ENCODE measurements at places on chromosomes 5 and 9.

DNA sequence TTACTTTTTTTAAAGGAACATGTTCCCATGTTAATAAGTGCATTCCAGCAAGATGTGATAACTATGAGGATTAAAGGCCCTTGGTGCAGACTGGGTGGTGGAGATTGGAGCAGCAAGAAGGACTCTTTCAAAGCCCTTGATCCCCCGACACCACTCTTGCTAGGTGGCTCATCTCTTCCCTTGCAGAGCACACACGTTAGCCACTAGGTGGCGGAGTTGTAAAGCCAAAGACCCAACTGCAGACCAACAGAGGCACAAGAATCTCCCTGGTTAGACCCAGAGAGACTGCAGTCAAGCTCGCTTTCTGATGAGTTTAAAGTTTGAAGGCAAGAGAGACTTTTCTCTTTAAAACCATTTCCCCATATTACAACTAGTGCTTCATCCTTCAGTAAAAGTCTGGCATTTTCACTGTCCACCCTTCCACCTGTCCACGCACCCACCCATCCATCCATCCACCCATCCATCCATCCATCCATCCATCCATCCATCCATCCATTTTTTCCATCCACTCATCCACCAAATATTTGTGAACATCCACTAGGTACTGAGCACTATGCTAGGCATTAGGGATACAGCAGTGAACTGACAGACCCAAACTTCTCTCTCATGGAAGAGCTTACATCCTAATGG is 226.9 kb downstream of the MSX2 start:
- DNase-seq = peak; percentile 83

DNA sequence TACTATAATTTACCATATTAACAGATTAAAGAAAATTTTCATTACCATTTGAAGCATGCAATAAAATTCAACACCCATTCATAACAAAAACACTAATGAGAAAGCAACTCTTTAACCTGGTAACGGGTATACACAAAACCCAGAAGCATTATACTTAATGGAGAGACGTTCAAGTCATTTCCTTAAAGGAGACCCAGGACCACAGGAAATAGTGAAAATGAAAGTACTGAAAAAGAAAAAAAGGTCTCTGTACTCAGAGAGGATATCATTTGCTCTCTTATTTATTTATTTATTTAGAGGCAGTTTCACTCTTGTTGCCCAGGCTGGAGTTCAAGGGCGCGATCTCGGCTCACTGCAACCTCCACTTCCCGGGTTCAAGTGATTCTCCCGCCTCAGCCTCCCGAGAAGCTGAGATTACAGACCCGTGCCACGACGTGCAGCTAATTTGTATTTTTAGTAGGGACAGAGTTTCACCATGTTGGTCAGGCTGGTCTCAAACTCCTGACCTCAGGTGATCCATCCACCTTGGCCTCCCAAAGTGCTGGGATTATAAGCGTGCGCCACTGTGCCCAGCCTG is 61.6 kb downstream of the SETX start:
- DNase-seq = no peak

GRCh38 chr5:102772273-102772672 is 17.2 kb downstream of the PAM start:
- peak; percentile 40 for DNase-seq

GRCh38 chr5:172343741-172344140 is 60.2 kb upstream of the UBTD2 start:
- DNase-seq = no peak

DNA sequence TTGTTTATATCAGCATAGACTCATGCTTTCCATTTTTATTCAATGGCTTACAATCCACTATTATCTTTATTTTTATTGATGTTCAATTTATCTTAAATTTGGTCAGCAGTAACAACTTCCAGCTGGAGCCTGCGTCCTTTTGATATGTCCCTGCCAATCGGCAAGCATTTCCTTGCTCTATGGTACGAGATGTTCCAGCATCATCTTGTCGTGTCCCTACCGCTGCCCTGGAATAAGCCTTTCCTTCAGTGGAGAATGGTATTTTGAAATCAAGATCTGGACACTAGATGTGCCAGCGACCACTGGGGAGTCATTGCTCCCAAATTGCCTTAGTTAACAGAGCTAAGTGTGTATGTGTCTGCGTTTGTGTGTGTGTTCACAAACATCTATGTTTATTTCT is 151.6 kb upstream of the RGMB start:
- DNase-seq = no peak

- DNase-seq = no peak
Measured at GRCh38 chr9:134027561-134027960, 2.3 kb downstream of the BRD3OS start.

DNA sequence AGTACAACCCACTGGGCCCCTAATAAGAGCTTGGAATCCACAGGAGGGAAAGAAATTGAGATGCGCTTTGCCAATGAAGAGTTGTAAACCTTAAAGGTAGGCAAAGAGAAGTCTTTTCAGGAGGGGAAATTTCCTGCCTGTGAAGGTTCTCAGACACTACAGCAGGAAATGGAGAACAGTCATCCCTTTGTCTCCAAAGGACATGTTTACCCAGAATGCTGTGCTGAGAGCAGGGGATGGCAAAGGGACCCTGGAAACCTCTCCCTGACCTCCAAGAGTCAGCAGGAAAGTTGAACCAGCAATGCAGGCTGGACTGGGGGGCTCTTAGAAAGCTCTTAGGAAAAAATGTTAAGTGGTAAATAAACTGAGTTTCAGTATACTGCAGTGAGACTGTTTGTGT is 103.2 kb downstream of the AK8 start:
- no peak for DNase-seq

GRCh38 chr9:83208065-83208850 is 145.3 kb upstream of the RASEF start:
- DNase-seq = no peak

GRCh38 chr5:61311056-61311610 is 20.9 kb upstream of the ZSWIM6 start:
- no peak for DNase-seq

DNA sequence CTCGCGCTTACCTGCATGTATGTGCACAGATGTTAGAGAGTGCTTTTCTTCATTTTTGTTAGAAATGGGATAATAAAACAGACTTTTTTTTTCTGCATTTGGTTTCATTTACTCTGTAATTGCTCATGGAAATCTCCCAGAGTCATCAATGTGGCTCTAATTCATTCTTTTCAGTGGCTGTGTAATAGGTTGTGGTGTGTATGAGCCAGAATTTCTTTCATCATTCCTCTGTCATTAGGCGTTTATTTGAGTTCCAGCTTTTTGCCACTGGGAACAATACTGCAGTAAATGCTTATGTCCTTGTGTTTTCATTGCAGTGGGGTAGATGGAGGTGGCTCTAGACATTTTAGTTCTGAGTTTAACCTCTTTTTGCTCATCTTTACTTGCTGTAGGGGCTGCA is 118.9 kb downstream of the NXNL2 start:
- no peak for DNase-seq

DNA sequence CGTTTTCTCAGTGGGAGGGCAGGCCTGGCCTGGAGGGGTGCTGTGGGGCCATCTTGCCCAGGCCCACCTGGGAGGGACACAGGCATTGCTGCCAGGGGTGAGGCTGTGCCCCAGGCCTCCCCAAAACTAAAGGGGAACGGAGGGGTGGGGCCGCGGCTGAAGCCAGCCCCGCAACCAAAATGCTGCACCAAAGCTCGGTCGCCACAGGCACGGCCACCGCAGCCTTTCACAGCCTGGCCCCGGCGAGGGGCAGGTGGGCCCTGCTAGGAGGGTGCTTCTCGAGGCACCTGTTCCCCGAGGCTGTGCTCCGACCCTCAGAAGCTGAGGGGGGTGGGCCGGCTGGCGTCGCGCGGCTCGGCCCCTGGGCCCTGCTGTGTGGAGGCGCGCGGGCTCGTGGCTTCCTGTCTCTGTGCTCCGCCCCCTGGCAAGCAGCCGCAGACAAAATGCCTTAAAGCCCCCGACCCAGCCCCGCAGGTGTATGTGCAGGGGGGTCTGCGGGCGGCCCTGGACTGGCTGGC is 57.6 kb downstream of the JAK2 start:
- no peak for DNase-seq

DNA sequence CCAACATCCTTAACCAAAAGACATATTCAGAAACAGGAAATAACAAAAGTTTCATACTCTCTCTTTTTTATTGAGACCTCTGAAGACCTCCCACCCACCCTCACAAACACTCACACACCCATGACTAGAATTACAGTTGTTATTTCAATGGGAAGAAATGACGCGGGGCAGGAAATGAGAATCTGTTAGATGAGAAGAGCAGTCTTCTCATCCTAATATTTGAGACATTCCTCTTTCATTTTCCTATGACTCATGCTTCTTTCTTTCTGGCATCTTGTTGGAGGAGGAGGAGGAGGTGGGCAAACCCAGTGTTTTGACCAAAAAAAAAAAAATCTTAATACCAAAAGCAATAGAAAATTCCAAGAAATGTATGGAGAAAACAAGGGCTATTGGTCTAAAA is 179.5 kb upstream of the TARS1 start:
- DNase-seq = no peak

DNA sequence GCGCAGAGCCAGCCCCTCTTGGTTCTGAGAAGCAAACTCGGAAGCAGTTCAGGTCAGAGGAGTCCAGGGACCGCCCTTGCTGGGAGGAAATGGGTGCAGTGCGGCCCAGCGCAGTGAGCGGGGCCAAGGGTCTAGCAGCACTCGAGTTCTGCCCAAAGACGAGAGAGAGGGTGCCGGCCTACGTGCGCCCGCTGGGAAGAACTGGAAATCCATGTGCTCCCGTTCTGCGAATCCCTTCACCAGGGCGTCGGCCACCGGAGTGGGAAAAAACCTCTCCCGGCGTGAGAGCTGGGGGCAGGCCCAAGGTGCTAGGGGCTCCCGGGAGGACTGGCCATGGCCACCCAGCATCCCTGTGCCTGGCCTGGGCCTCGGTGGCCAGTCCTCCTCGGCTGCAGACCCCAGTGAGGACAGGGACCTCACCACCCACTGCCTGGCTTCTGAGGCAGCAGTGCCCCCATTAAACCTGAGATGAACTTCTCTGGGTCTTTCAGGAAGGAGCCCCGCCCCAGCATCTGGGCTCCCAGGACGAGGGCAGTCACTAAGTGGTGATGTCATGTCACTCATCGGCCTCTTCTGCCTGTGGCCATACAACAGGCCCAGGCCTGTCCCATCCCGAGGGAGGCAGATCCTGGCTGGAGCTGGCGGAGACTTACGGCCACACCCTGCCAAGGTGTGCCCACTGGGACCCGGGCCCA is 10.6 kb downstream of the TMEM250 start:
- DNase-seq = peak; percentile 59

DNA sequence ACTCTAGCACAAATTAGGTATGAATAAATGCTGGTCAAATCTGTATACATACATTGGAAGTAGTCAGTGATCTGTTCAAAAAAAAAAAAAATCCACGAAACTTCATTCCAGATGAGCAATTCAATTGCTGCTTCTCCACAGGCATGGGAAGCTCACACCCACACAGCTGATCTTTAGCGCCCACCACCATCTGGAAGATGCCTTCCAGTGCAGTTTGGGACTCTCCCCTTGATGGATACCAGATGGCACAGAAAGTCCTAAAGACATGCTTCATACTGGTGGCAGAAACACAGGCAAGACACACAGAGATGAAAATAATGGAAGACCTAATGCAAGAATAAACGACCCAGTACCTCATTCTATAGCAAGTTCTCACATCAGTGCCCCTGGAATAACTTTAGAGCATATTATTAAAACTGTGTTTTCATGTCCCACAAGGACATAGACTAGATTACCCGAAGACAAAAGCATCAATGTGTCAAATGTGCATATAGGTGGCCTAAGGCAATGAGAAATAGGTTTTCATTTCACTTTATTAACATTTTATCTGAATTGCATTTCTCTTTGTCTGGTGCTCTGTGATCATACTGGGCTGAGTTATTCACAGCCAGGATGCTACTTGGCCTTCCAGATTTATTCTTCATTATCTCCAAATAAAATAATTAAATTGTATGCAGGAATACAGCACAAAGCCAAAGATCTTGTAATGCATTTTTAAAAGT is 135.4 kb upstream of the TAS2R1 start:
- DNase-seq = no peak

DNA sequence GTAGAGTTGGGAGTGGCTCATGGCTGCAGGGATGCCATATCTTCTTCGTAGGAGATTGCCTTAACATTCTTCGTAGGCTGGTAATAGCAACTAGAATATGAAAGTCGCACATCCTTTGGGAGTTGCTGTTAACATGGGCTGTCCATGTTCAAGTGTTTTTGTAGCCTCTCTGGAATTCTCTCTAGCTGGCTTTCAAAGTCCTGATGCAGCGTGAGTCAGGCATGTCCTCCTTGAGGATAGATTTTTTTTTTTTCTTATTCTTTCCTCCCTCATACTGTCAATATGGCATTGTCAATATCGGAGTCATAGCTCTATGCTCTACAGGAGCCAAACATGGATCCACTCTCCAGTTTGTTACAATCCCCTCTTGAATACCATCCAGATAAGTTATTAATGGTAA is 494.8 kb upstream of the WWC1 start:
- DNase-seq = no peak

GRCh38 chr5:139273322-139273571 is 20.3 kb upstream of the MATR3 start:
- no peak for DNase-seq

DNA sequence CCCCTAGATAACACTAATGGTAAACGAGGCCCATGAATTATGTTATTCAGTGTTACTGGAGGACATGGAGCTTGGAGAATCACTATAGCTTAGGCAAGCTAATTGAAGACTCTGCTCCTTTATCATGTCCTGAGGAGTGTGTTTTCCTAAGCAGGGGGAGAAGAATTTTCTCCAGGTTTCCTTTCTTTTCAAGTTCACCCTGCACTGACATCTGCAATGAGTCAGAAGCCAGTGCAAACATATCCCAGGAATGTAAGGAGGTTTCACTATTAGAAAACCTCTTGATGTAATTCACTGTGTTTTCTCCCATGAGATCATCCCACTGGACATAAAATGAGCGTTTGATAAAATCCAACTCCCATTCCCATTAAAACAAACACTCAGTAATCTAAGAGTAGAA is 75.6 kb downstream of the DMRT2 start:
- no peak for DNase-seq

- DNase-seq = no peak
Measured at GRCh38 chr9:3758816-3759576, 233.2 kb upstream of the RFX3 start.

- no peak for DNase-seq
Measured at GRCh38 chr5:155768332-155768731, 558.6 kb upstream of the SGCD start.

DNA sequence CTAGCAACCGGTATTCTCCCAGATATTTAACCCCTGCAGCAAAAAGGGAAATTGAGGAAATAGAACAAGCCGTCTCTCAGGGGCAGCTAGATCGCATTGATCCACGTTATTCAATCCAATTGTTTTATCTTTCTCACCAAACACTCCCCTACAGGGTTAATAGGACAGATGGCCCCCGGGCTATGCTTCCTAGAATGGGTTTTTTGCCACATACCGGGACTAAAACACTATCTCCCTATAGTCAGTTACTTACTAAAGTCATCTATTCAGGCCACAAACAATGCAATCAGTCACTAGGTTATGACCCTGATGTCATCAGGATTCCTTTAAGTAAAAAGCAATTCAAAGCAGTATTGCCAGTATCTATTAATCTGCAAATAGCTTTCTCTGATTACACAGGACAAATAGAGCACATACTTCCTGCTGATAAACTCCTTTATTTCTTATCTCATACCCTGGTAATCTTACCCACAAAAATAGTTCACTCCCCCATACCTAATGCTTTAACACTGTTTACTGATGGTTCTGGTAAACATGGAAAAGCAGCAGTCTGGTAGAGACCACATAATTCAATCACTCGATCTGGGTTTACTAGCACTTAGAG is 159.0 kb downstream of the CPLANE1 start:
- DNase-seq = peak; percentile 17
